ENCODE measurements at places on chromosomes 6 and 20.
A peak's percentile ranks its signal among the peaks of the same experiment; 100 is the strongest.

DNA sequence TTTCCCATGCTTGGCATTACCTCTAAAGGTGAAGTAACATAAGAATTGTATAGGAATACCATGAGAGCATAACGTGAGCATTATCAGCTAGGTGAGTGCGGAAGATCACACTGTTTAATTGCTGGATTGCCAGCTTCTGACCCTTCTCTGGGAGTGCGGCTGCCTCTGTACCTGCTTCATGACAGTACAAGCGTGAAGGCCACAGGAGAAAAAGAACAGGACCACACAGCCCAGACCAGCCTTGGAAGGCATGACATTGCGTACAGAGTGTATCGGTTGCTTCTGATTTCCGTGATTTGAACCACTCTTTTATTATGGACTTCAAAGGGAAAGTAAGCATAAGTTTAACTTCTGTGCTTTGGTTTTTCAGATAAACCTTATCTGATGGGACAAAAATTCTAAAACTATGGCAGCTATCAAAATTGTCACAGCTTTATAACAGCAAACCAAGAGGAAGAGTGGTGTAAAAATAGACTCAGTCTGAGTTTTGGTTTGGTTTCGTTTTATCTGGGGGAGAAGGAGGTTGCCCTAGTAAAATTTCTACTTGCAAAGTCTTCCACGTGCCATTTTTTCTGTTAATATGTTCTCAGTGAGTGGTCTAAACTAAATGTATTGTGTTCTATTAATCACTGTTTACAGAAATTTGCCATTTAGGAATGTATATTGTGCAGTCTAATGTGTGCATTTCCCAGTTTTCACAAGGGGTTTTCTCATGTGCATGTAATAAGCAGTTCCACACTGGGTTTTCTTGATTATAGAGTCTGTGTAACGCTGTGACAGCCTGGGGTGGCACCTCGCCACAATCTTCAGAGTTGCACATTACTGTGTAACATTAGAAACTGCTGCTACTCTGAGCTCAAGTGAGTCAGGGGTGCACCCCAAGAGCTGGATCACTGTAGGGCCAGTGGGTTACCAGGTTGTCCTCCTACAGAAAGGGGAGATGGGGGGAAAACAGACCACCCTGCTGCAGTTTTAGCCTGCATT is 97.3 kb downstream of the RPP40 start:
- peak; percentile 40 for DNase-seq

GRCh38 chr6:17086469-17086868 is 15.4 kb upstream of the STMND1 start:
- no peak for DNase-seq

- no peak for DNase-seq
Measured at GRCh38 chr6:148816117-148816516, 69.3 kb downstream of the UST start.

GRCh38 chr20:19774135-19774933 is 16.3 kb downstream of the RIN2 start:
- no peak for DNase-seq

GRCh38 chr6:137016356-137016755 is 28.4 kb downstream of the IL20RA start:
- no peak for DNase-seq

GRCh38 chr6:12232339-12232738 is 57.8 kb upstream of the EDN1 start:
- DNase-seq, result peak; percentile 65

DNA sequence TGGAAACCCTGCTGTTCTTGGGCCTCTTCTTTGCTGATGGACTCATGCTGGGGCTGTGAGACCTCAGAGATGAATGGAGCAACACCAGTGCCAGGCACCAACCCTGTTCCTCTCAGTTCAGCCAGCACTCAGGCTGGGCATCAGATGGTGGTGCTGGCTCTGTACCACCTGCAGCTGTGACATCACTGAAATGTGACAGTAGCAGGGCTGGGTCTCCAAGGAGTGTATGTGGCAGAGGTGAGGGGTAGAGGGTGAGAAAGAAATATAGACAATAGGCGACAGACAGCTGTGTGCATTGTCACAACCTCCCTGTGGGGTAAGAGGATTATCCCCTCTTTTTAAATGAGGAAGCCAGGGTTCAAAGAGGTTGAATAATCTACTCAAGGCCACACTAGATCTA is at the start of gene TP53TG5:
TSS of gene TP53TG5 (minus strand) at position 135 of the 400 bp plus-strand sequence. CDS start at position 46, 89 bp downstream.
- no peak for DNase-seq

DNA sequence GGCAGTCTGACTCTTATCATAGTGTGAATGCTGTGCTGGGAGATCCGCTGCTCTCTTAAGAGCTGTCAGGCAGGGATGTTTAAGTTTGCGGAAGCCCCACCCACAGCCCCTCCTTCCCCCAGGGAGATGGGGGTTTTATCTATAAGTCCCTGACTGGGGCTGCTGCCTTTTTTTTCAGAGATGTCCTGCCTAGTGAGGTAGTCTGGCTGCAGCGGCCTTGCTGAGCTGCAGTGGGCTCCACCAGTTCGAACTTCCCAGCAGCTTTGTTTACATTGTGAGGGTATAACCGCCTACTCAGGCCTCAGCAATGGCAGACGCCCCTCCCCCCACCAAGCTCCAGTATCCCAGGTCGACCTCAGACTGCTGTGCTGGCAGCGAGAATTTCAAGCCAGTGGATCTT is 75.7 kb upstream of the UST start:
- no peak for DNase-seq

DNA sequence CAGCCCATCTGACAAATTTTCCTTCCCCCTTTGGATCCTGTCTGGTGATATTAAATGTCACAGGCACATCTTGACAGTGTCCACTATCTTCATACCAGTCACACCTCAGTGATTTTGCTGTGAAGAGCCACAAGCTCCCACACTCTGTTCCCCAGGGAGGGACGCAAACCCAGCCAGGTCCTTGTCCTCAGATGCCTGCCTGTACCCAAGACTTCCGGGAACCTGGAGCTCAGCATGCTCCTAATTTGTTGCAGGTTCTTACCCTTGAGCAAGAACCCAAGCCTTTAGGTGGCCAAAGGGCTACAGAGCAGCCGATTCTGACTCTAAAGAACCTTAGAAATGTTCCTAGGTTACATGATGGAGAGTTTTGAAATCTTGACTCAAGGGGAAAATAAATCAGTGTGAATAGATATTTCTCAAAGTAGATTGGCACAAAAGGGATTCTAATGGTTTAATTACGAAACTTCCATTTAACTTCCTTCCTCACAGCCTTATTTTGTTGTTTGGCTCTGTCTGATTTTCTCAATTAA is 66.2 kb upstream of the MTHFD1L start:
- DNase-seq, result no peak

DNA sequence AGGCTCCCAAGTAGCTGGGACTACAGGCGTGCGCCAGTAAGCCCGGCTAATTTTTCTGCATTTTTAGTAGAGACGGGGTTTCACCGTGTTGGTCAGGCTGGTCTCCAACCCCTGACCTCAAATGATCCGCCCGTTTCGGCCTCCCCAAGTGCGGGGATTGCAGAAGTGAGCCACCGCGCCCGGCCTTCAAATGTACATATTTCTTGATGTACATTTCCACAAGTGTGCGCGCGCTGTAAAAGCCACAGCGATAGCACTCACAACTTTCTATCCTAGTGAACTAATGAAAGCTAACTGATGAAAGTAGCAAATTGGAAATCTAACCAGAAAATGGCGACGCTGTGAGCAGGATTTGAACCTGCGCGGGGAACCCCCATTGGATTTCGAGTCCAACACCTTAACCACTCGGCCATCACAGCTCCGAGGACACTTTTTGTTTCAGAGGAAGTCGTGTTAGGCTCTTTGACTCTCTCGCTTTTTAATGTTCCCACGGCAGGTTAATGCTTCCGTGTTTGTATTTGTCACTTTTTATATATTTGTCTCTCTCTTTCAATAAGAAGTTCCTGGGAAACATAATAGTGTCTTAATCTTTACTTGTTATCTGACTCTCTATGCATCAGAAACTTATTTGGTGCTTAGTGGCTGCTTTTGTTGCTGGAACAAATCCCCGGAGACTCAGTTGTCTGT is 199.4 kb upstream of the ZNF184 start:
- DNase-seq, result no peak

DNA sequence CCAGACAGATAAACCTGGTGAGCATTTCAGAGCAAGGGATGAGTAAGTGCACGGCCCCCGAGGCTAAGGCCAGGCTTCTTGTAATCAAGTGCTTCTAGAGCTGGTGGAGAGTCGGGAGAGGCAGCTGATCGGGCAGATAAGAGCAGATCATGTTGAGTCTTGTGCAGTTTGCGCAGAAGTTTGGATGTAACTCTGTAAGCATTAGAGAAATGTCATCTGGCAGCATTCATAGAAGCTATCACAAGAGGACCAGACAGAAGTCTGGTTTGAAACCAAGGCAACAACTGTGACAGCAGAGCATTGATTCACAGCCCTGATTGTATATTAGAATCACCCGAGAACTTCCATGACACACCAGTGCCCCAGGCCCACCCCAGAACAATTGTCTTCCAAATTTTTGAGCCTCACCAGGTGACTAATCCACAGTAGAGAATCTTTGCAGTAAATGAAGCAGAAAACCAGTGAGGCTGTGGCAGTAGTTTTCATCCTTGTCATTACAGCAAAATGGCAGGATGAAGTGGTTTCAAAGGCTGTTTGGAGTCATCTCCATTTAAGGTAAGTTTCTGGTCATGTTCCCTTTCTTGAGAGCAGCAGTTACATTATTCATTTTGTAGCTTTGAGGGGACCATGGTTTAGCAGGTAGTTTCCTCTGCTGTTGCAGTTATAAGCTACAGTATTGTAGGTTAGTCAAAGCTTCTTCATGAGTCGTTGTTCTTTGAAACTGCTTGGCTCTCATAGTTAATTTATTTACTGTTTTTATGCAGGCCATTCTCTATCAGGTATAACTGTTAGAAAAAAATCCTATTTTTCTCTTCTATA is 84.1 kb downstream of the RNF217 start:
- DNase-seq, result no peak

DNA sequence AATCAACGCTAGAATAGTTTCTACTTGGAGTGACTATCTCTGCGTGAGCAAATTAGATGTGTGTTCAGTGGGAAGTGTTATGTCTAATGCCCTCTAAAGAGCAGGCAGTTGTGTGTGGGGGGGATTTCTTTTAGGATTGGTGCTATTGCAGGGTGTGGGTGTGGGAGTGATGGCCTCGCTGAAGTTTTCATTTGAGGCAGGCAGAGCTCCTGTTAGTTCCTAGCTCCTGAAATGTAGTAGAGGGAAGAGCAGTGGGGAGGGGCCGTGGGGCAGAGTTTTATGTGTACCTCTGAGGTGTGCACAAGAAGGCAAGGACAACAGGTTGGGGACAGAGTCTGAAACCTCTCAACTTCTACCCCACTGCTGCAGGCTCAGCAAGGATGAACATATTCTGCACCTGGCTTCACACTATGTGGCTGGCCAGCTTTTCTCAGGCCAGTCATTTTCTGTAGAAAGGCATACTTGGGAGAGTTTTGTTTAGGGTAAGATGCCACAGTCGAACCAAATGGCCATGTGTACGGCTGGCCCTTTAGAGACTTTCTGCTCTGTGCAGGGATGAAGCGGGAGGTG is 229.2 kb upstream of the SUPT3H start:
- no peak for DNase-seq

DNA sequence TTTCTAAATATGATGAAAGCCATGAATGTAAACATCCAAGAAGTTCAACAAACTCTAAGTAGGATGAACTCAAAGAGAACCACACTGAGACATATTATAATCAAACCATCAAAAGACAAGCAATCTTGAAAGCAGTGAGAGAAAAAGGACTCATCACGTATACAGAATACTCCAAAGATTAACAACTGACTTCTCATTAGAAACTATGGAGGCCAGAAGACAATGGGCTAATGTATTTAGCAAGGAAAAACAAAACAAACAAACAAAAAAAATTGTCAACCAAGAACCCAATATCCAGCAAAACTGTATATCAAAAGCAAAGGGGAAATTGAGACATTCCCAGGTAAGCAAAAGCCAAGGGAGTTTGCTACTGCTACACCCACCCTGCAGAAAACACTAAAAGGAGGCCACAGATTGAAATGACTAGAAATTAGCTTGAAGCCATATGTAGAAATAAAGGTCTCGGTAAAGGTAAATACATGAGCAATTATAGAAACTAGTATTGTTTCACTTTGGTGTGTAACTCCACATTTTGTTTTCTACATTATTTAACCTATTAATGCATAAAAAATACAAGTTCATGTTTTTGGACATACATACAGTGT is 301.1 kb upstream of the QKI start:
- DNase-seq, result no peak

GRCh38 chr20:33713865-33714367 is 6.2 kb downstream of the PXMP4 start:
- DNase-seq, result no peak

- DNase-seq, result no peak
Measured at GRCh38 chr20:62359491-62360121, 7.5 kb downstream of the LAMA5 start.

DNA sequence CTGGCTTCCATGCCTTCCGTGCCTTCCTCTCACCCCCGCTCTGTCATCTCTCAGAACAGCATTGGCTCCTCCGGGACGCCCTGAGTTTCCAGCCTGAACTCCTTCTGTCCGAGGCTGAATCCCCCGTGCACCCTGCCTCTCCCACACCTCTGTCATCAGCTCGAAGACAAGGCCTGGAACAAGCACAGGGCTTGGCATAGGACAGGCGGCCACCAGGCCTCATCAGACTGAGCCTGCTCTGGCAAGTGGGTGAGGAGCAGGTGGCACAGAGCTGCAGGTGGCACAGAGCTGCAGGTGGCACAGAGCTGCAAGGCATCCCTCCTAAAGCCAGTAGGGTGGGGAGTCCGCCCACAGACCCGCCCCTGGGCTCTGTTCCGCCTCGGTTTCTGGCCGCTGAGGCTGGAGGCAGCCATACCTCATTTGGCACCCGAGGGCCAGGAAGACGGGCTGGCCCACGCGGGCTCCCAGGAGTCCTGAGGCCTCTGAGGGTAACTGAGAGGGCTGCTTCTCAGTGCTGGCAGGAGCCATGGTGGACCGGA is 60.2 kb downstream of the EZR start:
- DNase-seq, result no peak

DNA sequence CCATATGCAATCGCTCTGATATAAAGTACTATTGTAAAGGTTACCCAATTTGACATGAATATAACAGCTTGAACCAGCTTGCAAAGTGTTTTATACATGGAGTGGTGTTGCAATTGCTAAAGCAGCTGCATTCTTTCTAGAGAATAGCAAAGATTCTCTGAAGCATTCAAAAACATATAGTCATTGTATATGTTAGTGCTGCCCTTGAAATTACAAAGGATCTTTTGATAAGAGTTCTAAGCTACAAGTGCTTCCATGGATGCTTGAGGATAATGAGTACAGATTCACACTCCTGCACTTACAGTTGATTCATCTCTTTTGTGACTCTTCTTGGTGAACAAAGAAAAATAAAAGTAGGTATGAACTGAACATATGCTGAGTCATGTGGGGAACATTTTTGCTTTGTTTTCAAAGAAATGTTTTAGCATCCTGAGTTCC is 175.7 kb downstream of the ALDH8A1 start:
- DNase-seq, result no peak

- DNase-seq, result no peak
Measured at GRCh38 chr6:138600261-138600660, 101.0 kb upstream of the NHSL1 start.

GRCh38 chr6:128240024-128240428 is 280.4 kb downstream of the PTPRK start:
- no peak for DNase-seq

GRCh38 chr6:42338744-42339222 is 112.9 kb downstream of the TRERF1 start:
- no peak for DNase-seq

- no peak for DNase-seq
Measured at GRCh38 chr6:106823732-106824351, 150.7 kb downstream of the CD24 start.
